ENCODE measurements at places on chromosomes 4 and X.

DNA sequence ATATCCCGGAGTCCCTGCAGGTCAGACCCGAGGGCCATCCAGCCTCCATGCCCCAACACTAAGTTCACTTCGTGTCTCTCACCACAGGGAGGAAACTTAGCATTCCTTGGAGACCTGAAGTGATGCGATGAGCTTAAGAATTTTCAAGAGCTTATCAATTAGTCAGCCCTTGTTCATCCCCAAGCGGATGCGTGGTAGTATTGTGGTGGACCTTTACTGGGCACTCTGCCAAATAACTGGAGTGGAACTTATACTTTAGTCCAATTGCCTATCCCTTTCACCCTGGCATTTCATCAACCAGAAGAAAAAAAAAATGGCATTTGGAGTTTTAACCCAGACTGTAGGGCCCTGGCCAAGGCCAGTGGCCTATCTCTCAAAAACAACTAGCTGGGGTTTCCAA is 137.1 kb downstream of the RELL1 start:
- DNase-seq: peak; percentile 54

DNA sequence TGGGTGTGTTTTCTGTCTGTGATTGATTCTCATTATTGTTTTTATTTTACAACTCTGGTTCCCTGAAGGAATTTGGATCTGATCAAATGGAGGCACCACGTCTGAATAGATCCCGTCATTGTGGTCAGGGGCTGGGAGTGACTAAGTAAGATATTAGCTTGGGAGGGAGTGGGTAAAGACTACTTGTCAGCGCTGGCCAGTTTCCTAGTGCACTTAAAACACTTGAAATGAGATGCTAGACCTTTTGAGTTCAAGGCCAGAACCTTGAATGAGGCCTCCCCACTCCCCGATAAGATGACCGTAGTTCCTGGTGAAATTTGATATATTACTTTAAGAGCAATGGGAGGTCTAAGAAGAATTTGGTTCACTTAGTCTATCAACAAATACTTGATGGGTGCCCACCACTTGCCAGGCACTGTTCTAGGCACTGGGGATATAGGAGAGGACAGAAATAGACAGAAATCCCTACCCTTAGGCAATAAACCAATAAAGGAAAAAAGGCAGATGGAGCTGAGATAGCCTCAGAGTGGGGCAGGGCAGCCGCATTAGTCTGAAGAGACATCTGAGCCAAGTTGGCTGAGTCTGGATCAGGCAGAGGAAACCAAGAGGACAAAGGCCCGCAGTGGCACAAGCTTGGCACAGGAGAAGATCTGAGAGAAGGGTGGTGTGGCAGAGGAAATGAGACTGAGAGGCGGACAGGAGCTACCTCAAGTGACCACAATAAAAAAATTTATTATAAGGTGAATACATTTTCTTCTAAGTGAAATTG is 11.8 kb downstream of the FAM184B start:
- no peak for DNase-seq

DNA sequence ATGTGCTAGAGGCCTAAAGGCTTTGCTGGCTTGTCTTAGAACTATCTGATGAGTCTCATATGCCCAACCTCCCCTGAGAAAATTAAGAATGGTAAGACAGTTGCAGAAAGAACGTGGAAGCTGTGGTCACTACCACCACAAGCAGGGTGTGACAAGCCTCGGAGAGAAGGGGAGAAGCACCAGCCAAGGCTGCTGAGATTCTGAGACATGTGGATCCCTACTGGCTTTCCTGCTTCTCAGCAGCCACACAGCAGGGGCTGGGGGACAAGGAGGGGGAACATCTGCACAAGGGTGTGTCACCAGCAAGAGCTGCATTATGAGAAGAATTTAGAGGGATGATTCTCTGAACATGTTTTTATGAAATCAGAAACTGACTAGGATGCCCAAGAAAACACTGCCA is 19.4 kb downstream of the TAPT1 start:
- no peak for DNase-seq

DNA sequence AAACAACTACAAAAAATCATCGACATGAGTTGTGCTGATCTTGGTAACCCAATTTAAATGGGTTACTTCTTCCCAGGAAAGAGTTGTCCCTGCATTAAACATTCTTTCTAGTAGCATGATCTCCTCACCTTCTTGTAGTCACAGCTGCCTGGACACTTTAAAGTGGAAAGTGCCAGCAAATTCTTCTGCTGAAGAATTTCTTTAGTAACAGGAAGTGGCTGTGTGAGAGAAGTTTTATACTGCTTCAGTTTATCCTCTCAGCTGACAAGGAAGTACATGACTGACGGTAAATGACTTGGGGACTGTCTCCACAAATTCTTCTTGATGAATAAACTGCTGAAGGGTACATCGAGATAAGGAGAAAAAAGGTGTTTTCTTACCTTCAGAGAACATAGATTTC is 18.2 kb upstream of the TNIP3 start:
- peak; percentile 36 for DNase-seq

DNA sequence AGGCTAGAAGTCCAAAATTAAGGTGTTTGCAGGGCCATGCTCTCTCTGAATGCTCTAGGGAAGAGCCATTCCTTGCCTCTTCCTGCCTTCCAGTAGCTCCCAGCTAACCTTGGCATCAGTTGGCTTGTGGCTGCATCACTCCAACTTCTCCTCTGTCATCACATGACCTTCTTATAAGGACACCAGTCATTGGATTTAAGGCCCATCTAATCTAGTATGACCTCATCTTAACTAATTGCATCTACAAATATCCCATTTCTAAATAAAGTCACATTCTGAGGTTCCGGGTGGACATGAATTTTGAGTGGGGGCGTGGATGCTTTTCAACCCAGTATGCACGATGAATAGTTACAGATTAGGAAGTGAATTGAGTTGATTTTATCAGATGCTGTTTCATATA is 89.7 kb downstream of the DOCK11 start:
- DNase-seq: no peak

GRCh38 chr4:153385784-153386183 is 41.3 kb downstream of the MND1 start:
- no peak for DNase-seq

- no peak for DNase-seq
Measured at GRCh38 chrX:16745659-16746058, 26.2 kb downstream of the SYAP1 start.

DNA sequence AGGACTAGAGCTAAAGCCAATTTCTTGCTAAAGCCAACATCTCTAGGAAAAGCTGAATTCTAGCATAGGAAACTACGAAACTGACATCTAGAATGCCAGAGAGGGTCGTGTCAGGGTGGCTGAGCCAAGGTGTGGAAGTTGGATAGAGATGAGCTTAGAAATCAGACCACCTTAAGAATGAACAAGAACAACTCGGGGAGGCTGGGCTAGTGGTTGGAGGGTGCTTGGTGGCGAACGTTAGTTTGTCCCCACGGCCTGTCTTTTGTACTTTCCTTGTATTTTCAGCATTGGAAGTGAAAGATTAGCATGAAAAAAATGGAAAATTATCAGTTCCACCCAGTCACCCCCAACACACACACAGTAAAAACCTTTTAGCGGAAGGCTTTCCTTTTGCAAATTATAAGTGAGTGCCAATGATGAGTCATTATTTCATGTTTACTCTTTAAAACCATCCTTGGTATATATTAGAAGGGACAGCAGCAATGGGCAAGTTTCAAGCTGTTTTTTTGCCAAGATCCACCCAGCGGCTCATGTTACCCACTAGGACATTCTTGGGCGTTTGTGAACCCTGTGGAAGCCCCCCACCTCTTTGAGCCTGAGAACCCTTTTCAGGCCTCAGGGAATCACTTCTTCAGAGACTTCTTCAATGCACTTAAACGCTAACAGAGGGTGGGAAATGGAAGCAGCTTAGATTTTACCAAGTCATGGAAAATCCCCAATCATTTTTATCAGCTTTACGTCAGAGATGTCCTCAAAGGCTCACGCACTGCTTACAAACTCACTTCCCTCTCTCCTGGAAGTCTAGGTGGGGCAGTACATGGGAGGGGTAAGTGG is 4.9 kb upstream of the PPEF1 start:
- peak; percentile 88 for DNase-seq

- DNase-seq: peak; percentile 38
Measured at GRCh38 chr4:15906020-15906443, 32.5 kb downstream of the FGFBP1 start.

GRCh38 chrX:20354505-20354904 is 87.8 kb upstream of the RPS6KA3 start:
- no peak for DNase-seq

- DNase-seq: no peak
Measured at GRCh38 chrX:111728096-111728495, 47.1 kb downstream of the ALG13 start.

- no peak for DNase-seq
Measured at GRCh38 chrX:130086447-130087206, 23.7 kb downstream of the ELF4 start.

GRCh38 chrX:112636288-112636687 is 43.5 kb downstream of the LHFPL1 start:
- peak; percentile 44 for DNase-seq
